Epithelial cell of proximal tubule (primary cell): ENCODE measurements at places on chromosomes 3 and 15. TPM values are rescaled to one million over a fixed set of nuclear protein-coding genes. Genes with fewer than 3 reads are reported as not detected.

DNA sequence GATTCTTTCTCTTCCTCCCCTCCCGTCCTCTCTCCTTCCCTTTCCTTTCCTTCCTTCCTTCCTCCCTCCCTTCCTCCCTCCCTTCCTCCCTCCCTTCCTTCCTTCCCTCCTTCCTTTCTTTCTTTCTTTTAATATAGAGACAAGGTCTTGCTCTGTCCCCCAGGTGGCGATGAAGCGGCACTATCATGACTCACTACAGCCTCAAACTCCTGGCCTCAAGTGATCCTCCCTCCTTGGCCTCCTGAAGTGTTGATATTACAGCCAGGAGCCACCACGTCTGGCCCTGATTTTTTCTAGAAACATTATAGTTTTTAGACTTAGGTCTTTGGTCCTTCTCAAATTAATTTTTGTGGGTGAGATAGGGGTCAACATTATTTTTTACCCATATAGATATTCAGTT is 15.5 kb downstream of the GRM2 start:
- DNase-seq = no peak

- no peak for DNase-seq
Measured at GRCh38 chr3:191141728-191142127, 57.3 kb upstream of the OSTN start.

DNA sequence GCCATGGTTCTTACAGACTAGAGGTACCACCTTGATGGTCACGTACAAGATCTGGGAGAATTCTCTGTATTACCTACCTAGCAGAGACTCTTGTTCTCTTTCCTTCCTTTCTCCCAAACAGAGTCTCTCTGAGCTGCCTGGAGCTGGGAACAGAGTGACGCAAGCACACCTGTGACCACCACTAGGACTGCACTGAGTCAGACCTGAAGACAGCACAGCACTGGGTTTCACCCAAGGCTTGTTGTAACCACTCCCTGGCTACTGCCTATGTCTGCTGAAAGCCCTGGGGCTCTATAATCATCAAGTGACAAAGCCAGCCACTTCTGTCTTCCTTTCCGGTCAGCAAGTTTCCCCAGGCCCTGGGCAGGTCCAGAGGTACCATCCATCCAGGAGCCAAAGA is 293.3 kb upstream of the CNTN4 start:
- no peak for DNase-seq

- no peak for DNase-seq
Measured at GRCh38 chr3:68699541-68699940, 232.8 kb downstream of the TAFA4 start.

GRCh38 chr3:59817511-59817910 is 767.7 kb upstream of the CFAP20DC start:
- DNase-seq = no peak

GRCh38 chr3:141542202-141542969 is 55.6 kb downstream of the RASA2 start:
- no peak for DNase-seq

DNA sequence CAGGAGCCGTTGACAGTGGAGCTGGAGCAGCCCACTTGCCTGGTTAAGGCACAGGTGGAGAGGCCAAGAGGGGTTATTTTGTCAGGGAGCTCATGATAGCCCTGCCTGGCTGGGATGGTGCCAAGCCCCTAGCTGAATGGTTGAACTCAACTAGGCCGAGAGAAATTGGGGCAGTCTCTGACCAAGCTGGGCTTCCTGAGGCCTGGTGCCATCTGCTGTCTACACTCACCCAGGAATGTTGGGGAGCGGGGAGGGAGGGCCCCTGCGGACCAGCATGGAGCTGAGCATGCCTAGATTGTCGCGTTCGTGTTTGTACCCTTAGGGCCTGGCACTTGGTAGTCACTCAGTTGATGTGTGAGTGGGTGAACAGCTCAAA is 1.2 kb downstream of the BRPF1 start:
- DNase-seq = no peak

GRCh38 chr3:158774965-158775364 is 26.9 kb upstream of the MFSD1 start:
- no peak for DNase-seq

DNA sequence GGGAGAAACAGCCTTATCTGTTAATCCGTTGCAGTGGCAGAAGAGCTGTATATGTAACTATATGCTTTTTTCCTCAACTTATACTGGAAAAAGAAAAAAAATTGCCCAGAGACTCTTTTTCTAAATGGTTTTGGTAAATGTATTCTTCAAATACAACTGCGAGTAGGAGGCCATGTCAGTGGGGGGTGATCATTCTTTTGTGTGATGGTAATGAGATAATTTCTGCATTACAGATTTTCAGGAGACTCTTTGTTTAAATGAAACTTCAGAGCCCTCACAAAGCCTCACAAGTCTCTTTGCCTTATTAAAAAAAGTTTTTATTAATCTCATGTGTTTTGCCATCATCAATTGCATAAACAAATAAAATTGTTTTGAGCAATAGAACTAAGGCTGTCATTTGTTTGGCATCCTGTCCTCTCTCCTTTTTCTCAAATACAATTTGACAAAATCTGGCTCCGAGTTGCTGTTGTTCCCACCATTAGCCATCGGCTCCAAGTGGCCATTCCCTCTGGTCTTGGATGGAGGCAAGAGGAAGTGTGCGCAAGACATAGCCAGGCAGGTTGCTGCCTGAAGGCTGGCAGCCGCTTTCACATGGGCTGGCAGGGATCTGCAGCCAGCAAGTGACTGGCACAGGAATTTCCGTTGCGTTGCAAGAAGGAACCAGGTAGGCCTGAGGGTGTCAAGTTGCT is 116.7 kb downstream of the FNDC3B start:
- DNase-seq = no peak

Gene KAT2B
- total RNA-seq = 3.6 and 5.1 TPM in 2 replicates

DNA sequence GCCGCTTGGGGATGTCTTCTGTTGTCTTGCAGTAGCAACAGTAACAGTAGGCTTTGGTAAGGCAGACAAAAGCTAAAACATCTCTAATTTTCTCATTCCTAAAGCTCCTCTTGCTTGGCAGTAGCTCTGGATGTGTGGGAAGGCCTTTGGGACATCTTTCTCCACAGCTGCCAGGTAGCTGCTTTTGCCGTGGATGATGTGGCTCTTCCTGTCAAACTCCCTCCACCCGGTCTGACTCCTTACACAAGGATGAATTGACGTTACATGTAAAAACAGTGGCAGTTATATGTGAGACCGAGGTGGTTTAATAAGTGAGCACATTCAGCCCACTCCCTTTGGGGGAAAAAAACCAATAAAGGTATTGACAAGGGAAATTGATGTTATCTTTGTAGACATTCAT is 309.1 kb downstream of the TUSC7 start:
- no peak for DNase-seq

DNA sequence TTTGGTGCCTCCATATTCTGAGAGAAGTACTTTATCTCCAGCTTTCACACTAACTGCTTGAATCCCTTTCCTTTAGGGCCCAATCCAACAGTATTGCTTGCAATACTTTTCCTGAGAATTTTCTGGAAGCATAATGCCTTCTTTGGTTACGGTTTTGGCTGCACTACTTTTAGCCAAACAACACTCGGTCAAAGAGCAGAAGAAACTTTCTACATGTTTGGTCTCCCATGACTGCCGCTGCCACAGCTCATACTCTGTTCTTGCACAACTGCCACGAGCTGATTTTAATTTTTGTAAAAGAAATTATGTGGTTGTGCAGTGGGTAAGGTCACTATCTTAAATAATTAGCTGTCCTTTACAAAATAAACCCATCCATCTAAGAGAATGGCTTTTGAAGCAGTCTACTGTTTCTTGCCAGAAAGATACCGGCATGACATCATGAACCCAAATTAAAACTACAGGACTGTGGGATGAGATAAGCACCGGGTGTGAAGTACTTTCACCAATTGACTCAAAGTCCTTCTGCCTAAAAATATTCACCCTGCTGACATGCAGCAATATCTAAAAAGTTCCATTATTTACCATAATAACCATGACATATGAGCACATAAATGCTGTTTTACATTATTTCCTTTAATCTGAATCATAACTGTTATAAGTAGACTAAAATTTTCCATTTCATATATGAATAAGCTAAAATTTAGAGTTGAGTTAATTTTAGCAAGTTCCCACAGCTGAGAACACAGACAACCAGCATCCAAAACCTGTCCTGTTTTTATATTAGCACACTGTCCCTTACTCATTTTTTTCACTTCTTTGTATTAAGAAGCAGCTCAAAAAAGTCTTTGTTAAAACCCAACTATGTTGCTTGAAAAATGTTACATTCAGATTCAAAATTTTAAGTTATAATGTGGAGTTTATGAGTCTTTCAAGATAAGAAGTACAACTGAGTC is 1154.3 kb downstream of the EPHA3 start:
- DNase-seq = no peak

Gene SORD
- 32.7 and 36.2 TPM in 2 replicates for total RNA-seq

DNA sequence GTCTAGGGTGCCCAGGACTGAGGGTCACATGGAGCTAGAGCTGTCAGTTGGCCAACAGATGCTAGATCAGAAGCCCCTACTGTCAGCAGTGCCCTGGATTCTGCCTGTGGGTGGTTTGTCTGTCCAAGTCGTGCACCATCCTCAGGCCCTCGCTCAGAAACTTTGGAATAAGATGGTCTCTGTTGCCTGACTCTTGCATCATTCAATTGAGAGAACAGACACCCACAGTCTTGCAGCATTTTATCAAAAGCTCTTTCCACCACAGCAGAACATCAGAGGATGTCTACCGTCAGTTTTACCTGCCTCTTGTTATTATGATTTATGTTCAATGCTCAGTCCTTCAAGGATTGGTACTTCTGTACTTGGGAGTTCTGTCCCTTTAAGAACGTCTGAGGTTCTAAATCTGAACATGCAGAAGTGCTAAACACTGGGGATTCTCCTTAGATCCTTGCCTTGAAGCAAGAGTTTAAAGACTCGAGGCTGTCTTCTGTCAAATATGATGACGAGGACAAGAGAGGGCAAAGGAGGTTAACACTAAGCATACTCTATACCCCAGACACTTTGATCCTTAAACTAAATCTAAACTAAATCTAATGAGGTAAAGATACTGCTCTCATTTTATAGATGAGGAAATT is 4.8 kb downstream of the AQP9 start:
- no peak for DNase-seq

Gene NEK10
- 0.06 and 0.07 TPM in 2 replicates for total RNA-seq

DNA sequence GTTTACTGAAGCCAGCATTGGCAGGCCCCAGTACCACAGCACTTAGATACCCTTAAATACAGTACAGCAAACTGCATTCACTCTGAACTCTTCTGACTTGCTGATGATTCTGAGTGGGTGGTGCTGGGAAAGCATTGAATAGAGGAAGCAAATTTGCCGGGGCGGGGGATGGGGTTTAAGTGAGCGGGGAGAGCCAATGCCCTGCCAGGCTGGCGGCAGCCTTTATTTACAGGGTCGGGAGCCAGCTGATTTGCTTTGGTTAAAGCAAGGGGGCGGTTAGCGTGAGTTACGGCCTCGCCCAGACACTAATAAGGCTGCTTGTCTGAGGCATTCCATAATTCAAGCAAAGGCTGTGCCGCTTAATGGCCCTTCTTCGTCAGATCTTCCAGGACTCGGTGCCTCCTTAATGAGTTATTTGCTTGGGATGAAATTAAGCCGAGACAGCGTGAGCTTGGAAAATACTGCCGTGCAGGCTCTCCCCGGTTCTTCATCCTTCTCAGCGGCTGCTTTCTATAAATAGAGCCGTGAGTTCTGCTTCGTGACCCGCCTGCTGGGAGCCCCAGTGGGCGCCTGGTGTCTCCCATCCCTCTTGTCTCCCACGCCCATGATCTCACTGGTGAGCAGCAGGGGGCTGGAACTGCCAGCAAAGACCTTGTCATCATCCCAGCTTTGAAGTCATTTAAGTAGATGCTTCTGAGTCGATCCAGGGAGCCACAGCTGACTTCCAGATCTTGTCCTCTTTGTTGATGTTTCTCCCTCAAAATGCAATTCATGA is 25.8 kb downstream of the SPSB4 start:
- no peak for DNase-seq

Gene SLC24A5
- not detected in 2 replicates for total RNA-seq

DNA sequence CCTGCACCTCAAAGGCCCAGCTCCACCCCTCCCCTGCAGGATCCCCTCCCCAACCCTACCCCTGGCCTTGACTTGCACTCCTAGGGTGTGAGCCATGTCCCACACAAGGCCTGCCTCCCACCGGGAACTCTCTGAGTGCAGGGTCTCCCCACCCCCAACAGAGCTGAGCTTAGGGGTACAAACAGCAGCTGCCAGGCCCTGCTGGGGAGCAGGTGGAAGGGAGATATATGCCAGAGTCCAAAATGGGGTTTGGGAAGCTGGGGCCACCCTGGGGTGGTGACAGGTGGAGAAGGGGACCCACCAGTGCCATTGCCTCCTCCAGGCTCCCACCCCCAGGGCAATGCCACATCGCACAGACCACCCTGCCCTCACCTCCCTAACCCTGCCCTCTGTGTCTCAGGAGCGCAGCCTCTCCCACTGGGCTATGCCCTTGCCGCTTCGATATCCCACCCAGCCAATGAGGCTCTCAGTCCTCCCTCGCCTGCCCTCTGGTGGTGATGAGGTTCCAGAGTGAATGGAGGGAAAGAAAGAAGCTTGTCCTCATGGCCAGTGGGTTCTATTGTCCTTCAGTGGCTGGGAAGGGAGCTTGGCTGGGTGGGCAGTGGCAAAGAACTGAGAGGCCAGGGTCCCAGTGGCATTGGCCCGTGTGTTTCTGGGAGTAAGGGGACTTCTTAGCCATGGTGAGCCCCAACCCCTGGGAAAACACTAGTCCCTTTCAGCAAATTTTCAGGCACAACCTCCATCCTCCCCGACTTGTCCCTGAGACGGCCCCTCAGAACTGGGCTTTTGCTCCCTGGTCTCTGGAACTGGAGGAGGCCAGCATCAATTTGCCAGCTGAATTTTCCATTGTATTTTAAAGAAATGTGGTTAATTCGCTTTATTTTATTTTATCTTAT is 46.8 kb downstream of the CYP11A1 start:
- no peak for DNase-seq

DNA sequence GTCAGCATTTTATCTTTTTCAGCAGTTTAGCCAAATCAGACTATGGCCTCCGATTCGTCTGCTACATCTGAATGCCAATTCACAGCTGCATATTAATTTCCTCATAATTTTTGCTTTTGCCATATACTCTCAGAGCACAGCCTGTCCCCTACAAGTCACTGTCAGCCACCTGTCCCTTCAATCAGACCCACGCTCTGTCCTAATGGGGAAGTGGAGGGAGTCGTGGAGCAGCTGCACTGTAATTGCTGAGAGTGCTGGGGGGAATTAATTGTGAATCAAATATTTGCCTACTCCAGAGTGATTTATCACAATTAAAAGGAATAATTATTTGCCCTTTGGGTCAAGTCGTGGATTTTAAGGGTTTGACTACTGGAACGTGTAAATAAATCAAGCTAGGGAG is 75.5 kb downstream of the EBLN2 start:
- DNase-seq = no peak
